Activated CD8-positive, alpha-beta memory T cell treated with anti-CD3 and anti-CD28 coated beads for 48 hours (primary cell): ENCODE measurements at places on chromosomes 3 and 15.

GRCh38 chr15:85825118-85825517 lies 30.4 kb upstream of the KLHL25 start:
- no peak for DNase-seq

GRCh38 chr15:38377636-38378035 lies 76.3 kb upstream of the FAM98B start:
- no peak for DNase-seq

DNA sequence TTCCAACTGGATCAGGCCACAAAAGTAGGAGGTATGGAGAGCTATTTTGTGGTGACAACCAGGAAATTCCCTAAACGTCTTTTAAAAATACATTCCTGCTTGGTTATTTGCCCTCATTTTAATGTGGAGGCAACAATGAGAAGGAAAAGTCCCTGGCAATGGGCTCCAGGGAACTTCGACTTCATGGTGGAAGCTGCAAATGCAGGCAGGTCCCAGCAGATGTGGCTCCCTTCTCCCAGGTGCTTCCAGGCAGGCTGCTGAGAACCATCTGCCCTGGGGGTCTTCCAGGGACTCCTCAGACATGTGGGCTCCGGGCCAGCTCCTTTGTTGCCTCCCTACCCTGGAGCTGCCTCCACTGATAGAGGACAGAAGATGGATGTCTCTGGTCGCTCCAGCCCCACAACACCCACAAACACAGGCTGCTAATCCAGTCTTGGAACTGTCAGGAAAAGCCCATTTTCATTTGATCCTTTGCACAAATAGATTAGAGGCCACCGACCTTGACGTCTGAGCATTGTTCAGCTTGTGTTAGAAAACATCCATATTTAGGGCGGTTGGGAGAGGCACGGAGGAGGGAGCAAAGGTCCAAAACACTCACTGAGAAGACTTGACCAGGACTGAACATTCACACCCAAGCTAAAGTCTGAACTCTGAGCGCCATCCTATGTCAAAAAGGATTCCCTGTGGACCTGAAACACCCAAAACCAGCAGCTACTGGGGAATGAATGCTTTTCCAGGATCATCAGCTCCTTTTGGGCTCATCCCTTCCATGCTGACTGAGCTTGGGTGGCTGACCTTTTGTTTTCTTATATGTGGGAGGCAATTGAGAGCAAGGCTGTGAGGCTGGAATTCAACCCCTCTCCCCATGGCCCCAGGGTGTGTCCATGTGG lies 30.2 kb upstream of the SLCO2A1 start:
- no peak for DNase-seq

- no peak for DNase-seq
Measured at GRCh38 chr3:125212509-125213363, at the start of gene SLC12A8. SLC12A8 (minus strand) TSS chr3:125212748; CDS start chr3:125211349, 1,399 bp downstream.

GRCh38 chr3:4804161-4805058 lies 174.8 kb upstream of the BHLHE40 start:
- no peak for DNase-seq

GRCh38 chr15:78207110-78207458 lies 27.3 kb downstream of the ACSBG1 start:
- no peak for DNase-seq

GRCh38 chr15:96431786-96432185 lies 101.3 kb downstream of the NR2F2 start:
- DNase-seq = no peak

DNA sequence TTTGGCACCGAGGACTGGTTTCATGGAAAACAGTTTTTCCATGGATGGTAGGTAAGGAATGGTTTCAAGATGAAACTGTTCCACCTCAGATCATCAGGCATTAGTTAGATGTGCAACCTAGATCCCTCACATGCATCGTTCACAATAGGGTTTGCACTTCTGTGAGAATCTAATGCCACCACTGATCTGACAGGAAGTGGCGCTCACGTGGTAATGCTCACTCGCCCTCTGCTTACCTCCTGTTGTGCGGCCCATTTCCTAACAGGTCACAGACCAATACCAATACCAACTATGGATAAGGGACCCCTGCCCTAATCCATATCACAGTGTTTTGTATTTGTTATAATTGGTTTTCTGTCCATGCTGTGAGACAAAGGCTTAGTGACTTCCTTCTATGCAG lies 58.9 kb downstream of the SLMAP start:
- DNase-seq = no peak

- DNase-seq = no peak
Measured at GRCh38 chr15:76988867-76989780, 5.8 kb upstream of the PSTPIP1 start.

DNA sequence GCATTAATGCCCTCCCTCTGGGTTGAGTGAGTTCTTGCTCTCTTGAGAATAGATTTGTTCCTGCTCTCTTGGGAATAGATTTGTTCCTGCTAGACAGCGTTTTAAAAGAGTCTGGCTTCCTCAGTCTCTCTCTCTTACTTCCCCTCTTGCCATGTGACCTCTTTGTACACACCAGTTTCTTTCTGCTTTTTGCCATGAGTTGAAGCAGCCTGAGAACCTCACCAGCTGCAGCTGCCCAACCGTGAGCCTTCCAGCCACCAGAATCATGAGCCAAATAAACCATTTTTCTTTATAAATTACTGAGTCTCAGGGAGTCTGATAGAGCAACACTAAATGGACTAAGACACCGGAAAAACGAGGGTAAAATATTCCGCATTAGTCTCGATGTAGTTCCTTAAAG lies 253.6 kb downstream of the CNTN6 start:
- no peak for DNase-seq

DNA sequence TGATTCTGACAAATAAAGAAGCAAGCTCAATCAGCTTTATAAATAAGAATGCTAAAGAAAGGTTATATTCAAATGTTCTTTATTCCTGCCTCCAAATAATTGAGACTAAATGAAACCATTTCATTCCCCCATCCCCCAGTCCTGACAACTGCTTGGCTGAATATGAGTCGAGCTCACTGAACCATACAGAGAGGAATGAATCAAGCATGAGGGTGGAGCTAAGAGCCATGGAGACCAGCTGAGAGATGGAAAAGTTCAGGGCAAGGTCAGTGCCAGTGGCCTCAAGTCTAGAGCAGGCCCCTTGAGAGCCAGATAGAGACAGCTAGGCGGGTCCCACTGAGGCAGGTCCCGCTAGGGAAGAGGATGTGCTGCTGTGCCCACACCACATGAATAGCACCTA lies 188.7 kb upstream of the EIF1B start:
- DNase-seq = no peak

DNA sequence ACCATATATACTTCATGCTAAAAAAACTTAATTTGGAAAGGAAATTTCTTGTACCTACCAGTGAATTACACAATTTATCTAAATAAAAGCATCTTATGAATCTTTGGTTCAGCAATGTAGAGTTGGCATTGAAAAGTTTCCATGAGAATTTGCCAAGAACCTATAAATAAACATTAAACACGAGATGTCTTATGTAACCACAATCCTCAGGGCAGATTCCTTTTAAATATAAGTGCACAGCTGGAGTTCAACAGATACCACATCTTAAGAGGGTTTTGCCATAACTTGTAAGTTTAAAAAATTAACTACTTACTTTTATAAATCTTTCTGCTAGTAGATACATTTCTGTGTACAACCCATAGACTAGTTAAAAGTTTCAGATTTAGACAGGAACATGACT lies 499.3 kb upstream of the ARRDC4 start:
- no peak for DNase-seq

DNA sequence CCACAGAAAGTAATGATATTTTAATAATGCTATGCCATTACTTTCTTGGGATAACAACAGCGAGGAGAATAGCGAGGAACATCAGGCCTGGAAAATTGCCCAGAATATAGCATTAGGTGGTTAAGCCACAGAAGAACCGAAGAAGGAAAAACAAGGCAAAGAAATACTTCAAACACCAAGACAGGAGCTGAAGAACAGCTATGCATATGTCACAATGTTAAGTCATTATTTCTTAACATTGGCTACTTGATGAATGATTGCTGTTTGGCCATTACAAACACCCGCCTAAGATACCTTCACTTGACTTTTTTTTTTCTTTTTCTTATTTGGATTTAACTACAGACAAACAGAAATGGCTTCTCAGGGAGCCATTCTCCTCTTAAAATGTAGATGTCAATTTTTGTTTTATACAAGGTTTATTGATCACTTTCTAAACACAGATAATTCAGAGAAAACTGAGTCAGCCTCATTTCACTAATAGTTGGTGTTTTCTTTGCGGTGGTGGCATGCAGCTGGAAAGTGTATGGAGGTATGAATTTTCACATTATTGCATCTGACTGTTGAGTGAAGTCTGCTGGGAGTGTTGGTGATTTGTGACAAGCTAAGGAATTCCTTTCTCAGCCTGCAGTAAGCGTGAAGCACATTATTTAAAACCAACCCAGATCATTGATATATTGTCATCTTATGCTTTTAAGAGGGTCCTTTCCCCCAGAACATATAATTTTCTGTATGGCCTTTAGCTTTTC lies 705.7 kb upstream of the NR2F2 start:
- no peak for DNase-seq
